Suppressor macrophage treated with lipopolysaccharide for 4 hours (primary cell): ENCODE measurements at places on chromosomes 1 and 21.
A peak's percentile ranks its signal among the peaks of the same experiment; 100 is the strongest.

DNA sequence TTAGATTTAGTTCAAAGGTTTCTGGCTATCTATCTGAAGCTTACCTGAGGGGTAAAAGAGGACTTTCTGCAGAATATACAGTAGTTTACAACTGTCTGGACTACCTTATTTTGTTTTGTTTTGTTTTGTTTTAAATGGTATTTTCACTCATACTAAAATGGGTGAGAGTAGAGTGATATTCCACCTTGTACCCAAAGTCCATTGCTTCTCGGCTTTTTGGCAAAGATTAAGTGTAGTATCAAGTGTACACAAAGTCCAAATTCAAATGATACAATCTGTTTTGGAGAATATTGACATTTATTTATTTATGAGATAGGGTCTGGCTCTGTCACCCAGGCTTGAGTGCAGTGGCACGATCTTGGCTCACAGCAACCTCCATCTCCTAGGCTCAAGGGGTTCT, 11.7 kb upstream of the SMG7 start:
- DNase-seq = no peak

DNA sequence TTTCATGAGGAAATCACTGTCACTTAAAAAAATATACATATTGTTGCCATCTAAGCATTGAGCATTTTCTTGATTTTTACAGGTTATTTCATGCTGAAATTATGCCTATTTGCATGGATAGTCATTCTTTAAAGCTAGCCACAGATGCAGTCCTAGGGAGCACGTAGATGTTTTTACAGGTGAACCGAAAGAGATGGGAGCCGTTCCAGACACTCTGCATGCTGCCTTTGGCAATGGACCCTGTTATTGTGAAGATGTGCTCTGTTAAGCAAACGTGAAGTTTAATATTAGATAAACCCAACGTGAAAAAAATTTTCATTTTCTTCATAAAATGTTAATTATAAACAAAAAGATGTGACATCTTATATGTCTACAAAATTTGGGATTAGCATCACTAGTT, 7.1 kb downstream of the PROX1 start:
- DNase-seq = no peak

DNA sequence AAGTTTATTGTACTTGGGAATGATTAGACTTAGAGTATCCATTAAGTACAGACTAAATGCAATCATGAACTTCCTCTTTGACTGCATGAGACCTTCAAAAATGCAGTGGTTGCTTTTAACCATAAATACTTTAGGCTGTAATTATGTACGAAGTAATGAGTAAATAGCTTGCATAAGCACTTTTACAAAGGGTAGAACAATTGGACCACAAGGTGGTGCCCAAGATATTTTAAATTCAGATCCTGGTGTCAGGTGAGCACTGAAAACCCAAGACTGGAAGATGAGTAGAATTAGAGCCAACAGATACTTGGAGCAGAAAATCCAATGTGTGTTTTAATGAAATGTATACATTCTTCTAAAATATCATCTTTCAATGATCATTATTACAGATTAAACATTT, 43.4 kb upstream of the RHOU start:
- peak; percentile 55 for DNase-seq

DNA sequence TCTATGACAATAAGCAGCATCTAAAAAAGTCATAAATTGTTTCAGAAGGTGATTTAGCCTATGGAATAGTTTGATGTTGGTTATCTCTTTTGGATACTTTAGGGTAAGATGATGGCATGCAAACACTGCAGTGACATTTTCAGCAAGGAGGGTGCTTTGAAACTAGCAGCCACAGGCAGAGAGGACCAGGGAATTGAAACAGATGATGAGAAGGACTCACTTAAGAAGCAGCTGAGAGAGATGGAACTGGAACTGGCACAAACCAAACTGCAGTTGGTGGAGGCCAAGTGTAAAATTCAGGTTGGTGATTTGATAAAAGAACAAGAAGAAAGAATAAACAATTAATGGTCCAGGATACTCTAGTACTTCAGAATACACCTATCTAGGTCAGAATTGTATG, 11.2 kb upstream of the CACYBP start:
- no peak for DNase-seq

GRCh38 chr1:52602856-52603600, 857 bp downstream of the GPX7 start:
- DNase-seq = no peak

DNA sequence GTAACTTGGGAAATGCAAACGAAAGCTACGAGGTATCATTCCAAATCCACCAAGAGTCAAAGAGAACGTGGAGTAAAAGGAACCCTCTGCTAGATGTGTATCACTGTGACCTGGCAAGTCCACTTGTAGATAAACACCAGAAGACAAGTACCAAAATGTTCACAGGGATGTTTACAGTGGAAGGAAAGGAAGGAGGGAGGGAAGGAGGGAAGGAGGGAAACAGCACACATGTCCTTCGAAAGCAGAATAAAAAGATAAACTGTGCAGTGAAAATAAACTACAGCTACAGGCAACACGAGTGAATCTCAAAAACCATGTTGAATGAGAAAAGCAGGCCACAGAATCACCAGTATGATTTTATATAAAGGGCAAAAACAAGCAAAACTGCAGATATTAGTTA, 59.9 kb downstream of the TP53BP2 start:
- no peak for DNase-seq

GRCh38 chr1:215517441-215517891, 49.6 kb upstream of the KCTD3 start:
- DNase-seq = no peak

DNA sequence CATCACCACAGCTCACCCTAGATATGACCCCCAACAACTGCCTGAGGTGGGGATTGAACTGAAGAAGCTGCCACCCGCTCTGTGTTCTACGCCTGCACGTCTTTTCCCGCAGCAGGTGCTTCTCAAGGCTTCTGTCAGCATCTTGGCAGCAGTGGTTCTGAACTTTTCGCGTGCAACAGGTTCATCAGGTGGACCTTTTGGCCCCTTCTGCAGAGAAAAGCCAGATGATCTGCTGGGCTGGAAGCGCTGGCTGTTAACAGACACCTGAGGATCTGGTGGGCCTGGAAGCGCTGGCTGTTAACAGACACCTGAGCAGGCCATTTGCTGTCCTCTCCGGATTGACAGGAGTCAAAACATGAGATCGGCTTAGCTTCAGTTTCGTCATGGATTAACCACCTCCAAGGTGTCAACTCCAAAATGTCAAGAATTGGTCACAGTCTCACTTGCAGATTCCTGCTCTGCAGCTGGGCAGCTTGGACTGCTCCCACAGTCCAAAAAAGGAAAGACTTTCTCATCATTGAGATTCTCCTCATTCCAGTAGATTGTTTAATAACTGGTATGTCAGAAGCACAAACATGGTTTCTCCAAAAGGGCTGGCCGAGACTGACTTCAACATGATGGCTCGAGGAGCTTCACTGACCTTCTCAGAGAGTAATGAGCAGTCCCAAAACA, 4.7 kb downstream of the C1orf174 start:
- DNase-seq = no peak

DNA sequence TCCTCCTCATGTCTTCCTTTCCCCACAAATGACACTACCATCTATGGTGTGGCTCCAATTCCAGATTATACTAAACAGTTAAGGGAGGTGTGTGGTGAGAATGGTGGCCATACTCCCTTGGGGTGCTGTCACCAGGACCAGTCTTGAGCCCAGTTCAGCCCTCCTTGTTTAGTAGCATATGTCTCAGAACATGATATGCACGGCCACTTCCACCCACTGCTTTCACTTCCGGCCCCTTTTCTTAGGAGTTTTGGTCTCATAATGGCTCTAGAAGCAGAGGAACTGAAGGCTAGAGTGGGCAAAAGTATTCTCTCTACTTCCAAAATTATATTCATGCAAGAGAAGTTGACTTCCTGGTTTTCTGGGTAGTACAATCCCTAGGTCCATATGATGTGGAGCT, 45.3 kb upstream of the CACNA1E start:
- no peak for DNase-seq

GRCh38 chr1:152842556-152842955, at the start of gene LCE6A:
TSS of gene LCE6A (plus strand) at chr1:152842856. CDS start at chr1:152843521, 665 bp downstream.
- DNase-seq = no peak

GRCh38 chr1:58803858-58804257, 20.0 kb upstream of the JUN start:
- DNase-seq = no peak

DNA sequence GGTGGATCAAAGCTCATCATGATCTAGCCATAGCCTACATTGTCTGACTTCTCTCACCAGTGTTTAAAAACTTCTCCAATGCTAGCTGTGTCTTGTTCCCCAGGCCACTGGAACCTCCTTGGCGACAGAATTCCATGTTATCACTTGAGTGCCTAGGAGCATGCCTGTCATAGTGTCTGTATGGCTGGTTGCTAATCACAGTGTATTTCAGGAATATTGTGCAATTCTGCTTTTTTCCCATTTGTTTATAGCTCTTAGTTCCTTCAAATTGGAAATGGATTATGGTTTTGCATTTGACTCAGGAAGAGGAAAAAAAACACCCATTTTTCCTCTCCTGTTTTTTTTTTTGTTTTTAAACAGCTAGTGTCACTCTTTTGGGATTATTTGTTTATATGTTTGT, 25.5 kb downstream of the ROR1 start:
- DNase-seq = no peak

DNA sequence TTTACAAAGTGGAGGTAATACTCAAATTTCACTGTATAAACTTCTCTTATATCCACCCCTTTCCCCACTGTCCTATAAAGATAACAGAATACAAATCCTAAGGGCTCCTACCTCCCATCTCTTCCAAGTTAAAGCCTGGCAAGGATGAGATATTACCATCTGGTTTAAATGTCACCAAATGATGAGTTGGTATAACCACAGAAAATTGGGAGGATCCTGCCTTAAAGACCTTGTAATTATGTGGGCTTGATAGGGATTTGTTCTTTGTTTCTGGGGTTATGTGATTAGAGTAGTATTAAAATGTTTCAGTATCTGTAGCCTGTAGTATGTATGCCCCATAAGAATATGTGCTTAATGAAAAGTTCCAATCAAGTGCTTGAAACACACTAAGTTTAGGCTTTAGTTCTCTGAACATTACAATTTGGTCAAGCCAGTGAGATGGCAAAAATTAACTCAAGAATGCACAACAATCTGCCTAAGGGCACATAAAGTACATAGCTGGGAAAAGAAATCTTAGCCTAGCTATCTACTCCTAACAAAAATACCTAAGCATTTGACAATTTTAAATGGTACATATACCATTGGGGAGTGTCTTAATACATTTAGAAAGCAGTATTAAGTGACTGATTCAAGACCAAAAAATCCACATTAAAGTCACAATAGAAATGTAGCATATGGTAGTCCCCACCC, 14.0 kb downstream of the KDM5B start:
- DNase-seq = no peak

- DNase-seq = no peak
These were observed 337.4 kb downstream of the SRGAP2C start for GRCh38 chr1:121522061-121522759.

DNA sequence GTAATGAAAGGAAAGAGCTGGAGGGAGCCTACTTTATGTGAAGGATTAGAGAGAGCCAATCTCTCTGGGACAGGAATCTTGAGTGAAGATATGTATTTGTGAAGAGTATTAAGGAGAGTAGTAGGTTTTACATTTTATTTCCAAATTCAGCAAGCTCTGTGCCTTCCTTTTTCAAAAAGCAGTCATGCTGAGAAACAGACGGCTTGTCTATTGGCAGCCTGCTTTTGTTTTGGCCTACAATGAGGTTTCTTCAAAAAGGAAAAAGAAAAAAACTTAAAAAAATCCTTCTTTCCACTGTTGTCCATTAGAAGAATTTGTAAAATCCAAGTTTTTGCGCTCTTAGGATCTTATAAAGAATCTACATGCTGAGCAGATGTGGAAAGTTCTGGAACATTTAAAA, 103.6 kb upstream of the PTGFR start:
- DNase-seq = no peak

DNA sequence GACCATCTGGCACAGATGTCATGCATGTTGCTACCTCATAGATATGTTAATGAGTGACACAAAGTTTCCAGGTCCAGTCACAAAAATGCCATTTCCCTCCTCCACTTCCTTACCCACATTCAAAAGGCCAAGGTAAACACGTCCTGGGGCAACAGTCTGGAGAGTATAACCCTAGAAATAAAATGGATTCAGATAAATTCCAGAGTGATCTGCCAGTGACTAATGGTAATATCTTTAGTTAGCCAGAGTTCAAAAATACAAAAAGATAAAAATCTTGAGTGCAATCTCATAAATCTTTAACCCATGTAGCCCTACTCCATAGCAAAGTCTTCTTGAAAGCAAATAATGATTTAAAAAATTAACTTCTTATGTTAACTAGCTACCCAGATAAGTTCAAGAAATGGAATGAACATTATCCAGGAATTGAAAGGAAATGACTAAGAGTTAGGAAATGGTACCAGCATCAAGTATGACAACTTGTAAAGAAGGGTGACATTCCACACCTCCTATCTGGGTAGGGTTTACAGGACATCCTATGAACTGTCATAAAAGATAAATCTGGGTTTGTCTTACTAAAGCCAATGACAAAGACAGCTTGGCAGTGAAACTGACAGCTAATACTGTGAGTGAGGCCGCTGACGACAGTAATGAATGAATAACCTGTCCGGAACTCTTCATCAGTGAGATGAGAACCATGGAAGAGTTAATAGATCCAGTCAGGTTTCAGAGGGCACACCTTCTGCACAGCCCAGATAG, 18.1 kb downstream of the RGS2 start:
- DNase-seq = no peak

DNA sequence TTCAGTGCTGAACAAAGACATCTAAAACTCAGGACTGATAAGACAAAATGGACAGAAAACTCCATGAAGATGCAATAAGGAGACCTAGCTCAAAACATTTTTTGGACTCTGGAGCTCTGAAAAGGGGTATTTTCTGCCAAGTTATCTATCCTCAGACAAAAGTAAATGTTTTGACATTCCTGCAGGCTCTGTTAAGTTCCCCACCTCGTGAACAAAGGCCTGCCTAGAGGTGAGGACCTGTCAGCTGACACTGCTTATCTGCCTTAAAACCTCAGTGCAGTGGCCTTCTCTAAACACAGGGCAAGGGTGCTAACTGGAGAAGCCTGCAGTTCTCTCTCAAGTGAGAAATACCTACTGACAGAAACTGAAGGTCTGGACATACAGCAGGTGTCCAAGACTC, 41.1 kb downstream of the COLGALT2 start:
- DNase-seq = no peak

DNA sequence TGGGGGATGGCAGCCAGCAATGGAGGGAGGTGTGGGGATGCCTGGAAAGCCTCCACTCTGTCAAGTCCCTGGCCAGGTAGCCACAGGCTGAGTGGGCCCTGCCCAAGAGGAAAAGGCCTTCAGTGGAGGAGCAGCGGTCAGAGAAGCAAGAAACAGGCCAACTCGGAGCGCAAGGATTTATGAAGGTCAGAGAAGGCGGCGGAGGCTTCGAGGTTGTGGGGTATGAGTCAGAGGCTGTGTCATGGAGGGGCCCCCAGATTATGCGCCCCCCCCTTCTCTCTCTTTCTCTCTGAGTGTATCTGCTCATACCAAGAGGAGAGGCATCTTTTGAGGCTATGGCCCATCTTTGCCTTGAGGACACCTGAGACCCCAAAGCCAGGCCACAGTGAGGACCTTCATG, 99.5 kb downstream of the CASZ1 start:
- no peak for DNase-seq
